ENCODE measurements at places on chromosomes 3 and 15. TPM values are rescaled to one million over a fixed set of nuclear protein-coding genes. Genes with fewer than 3 reads are reported as not detected.

- H3K36me3 ChIP-seq, result no peaks in the 10 kb centered on the region
- DNase-seq, result peak; percentile 80
- no peak overlapping the region for H3K27ac ChIP-seq
- peaks cover 9% of the 10 kb centered on the region for H3K27me3 ChIP-seq
- peaks cover 8% of the 10 kb centered on the region for H3K4me1 ChIP-seq
- no peak overlapping the region for H3K4me3 ChIP-seq
These were observed 1.6 kb upstream of the CHST13 start for GRCh38 chr3:126522363-126522788.

- H3K4me3 ChIP-seq, result no peak overlapping the region
- no peaks in the 10 kb centered on the region for H3K36me3 ChIP-seq
- peaks cover 7% of the 10 kb centered on the region for H3K4me1 ChIP-seq
- no peak overlapping the region for H3K27ac ChIP-seq
- DNase-seq, result peak; percentile 76
- H3K27me3 ChIP-seq, result peaks cover 7% of the 10 kb centered on the region
These were observed 23.2 kb upstream of the VILL start for GRCh38 chr3:37967260-37967881.

- no peaks in the 10 kb centered on the region for H3K4me1 ChIP-seq
- H3K4me3 ChIP-seq, result no peak overlapping the region
- H3K27me3 ChIP-seq, result no peaks in the 10 kb centered on the region
- no peak for DNase-seq
These were observed 68.0 kb downstream of the NEO1 start for GRCh38 chr15:73120269-73120668.

The UROC1 gene
- total RNA-seq, result not detected

DNA sequence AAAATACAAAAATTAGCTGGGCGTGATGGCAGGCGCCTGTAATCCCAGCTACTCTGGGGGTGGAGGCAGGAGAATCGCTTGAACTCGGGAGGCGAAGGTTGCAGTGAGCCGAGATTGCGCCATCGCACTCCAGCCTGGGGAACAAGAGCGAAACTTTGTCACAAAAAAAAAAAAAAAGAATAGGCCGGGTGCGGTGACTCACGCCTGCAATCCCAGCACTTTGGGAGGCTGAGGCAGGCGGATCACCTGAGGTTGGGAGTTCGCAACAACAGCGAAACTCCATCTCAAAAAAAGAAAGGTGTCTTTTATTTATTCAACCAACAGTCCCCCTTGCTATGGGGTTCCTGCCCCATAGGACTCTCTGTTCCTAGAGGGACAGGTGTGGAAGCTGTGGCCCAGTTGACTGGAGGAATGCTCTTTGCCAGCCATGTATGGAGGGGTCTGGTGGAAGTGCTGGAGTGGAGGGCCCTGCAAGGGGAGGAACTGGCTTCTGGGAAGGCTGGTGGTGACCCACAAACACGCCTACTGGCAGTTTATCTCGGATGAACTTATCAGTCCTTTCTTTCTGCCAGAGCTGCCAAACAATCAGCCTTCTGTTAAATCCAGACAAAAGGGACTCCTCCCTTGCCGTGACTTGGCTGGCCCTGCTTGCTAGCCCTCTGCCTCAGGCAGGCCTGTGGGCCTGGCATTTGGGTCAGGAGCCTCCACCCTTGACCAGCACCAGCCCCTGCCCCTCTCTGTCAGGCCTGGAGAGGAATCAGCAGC lies 4.6 kb upstream of the DAG1 start:
- no peaks in the 10 kb centered on the region for H3K36me3 ChIP-seq
- H3K4me3 ChIP-seq, result no peak overlapping the region
- peaks cover 11% of the 10 kb centered on the region for H3K4me1 ChIP-seq
- no peak for DNase-seq

- H3K36me3 ChIP-seq, result peaks cover 11% of the 10 kb centered on the region
- DNase-seq, result peak; percentile 73
- peaks cover 10% of the 10 kb centered on the region for H3K27me3 ChIP-seq
- peaks cover 3% of the 10 kb centered on the region for H3K4me1 ChIP-seq
These were observed 1.3 kb downstream of the KLF15 start for GRCh38 chr3:126355777-126356372.

DNA sequence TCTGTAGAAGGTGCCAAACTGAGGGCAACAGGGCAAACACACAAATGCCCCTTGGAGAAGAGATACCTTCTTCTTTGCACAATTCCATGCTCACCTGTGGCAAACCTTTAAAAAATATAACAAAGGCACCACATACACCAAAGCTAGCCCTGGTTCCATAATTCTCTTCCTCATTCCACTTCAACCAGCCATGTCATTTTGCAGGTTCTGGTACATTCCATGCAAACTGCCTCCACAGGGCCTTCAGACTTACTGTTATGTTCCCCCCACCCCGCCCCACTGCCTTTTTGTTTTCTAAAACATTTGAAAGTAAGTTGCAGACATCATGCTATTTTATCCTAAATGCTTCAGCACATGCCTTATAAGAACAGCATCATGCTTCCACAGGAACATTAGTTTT lies 269.0 kb downstream of the NSUN3 start:
- H3K36me3 ChIP-seq, result no peaks in the 10 kb centered on the region
- no peaks in the 10 kb centered on the region for H3K27me3 ChIP-seq
- no peak overlapping the region for H3K27ac ChIP-seq
- no peak for DNase-seq

DNA sequence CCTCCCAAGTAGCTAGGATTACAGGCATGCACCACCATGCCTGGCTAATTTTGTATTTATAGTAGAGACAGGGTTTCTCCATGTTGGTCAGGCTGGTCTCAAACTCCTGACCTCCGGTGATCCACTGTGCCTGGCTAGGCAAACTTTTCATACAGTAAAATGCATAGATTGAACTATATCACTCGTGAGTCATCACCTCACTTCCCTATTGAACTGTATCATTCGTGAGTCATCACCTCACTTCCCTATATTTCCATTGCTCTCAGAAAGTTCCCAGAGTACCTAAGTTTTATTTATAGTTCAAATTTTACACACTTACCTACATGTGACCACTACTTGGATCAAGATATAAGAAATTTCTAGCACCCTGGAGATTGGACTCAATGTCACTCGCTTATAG lies 73.6 kb upstream of the ACAD9 start:
- DNase-seq, result no peak
- peaks cover 42% of the 10 kb centered on the region for H3K4me1 ChIP-seq
- no peaks in the 10 kb centered on the region for H3K36me3 ChIP-seq
- peaks cover 8% of the 10 kb centered on the region for H3K27me3 ChIP-seq
- no peak overlapping the region for H3K27ac ChIP-seq
- H3K4me3 ChIP-seq, result no peak overlapping the region

- no peaks in the 10 kb centered on the region for H3K36me3 ChIP-seq
- peaks cover 6% of the 10 kb centered on the region for H3K27me3 ChIP-seq
- H3K4me1 ChIP-seq, result peaks cover 29% of the 10 kb centered on the region
- H3K27ac ChIP-seq, result peak overlapping the region; percentile 85
These were observed 4.9 kb downstream of the HIGD1A start for GRCh38 chr3:42799376-42799775.

GRCh38 chr3:128971421-128972100 lies 22.3 kb downstream of the CFAP92 start:
- no peaks in the 10 kb centered on the region for H3K4me1 ChIP-seq
- no peak overlapping the region for H3K27ac ChIP-seq
- no peak overlapping the region for H3K4me3 ChIP-seq
- peaks cover 1% of the 10 kb centered on the region for H3K27me3 ChIP-seq
- no peaks in the 10 kb centered on the region for H3K36me3 ChIP-seq
- no peak for DNase-seq

Measured in glutamatergic neuron (in vitro differentiated cells).